ENCODE measurements at places on chromosomes 5 and 9. TPM values are rescaled to one million over a fixed set of nuclear protein-coding genes. Genes with fewer than 3 reads are reported as not detected.

SEMA6A gene
- 6.3 TPM for total RNA-seq

DNA sequence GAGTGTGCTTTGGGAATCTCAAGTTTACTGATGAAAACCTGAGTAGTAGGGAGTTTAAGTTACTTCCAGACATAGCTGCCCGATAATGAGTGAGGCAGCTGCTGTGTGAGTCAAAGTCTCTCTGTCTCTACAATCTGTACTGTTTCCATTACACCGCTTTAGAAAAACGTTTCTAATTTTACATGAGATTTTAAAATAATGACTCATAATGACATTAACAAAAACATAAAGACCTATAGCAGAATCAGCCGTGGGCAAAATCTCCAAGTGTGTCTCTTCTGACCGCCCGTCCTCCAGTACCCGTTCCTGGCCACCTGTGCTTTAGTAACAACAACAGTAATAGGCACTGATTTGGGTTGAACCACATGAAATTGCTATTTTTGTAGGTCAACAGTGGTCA lies 69.6 kb upstream of the PRRC1 start:
- no peak for DNase-seq

GRCh38 chr5:39757131-39757530 lies 332.4 kb upstream of the DAB2 start:
- no peak for DNase-seq

- peak; percentile 66 for DNase-seq
Measured at GRCh38 chr9:129140397-129141065, 29.3 kb downstream of the PTPA start.

- no peak for DNase-seq
Measured at GRCh38 chr5:12284604-12285003, 380.4 kb upstream of the CTNND2 start.

DNA sequence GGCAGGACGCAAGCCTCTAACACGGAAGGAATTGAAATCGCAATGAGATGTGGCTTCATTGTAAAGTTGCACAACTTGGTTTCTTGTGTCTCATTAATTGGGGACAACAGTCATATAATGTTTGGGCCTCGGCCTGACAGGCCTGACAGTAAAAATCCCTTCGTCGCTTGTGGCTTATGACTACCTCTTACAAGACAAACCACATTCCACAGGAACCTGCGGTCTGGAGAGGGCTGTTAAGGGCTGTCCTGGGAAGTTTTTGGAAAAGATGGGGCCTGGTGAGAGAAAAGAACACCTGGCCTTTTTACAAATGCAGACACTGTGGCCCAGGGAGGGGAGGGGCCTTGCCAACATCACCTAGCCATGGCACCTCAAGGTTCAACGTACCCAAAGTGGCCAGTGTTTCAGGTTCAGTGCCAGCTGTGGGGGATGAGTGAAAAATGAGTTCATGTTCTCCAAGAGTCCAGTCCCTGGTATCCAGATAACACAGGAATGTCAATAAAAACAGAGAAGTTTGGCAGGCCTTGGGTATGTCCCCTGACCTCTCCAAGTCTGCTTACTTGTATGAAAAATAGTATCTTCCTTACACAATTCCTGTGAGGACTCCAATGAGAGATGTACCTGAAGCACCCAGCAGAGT lies 22.2 kb downstream of the SHB start:
- DNase-seq = no peak

Measured in Right ventricle myocardium superior (tissue), 1 donor.